ENCODE measurements at places on chromosomes 7 and 10.

DNA sequence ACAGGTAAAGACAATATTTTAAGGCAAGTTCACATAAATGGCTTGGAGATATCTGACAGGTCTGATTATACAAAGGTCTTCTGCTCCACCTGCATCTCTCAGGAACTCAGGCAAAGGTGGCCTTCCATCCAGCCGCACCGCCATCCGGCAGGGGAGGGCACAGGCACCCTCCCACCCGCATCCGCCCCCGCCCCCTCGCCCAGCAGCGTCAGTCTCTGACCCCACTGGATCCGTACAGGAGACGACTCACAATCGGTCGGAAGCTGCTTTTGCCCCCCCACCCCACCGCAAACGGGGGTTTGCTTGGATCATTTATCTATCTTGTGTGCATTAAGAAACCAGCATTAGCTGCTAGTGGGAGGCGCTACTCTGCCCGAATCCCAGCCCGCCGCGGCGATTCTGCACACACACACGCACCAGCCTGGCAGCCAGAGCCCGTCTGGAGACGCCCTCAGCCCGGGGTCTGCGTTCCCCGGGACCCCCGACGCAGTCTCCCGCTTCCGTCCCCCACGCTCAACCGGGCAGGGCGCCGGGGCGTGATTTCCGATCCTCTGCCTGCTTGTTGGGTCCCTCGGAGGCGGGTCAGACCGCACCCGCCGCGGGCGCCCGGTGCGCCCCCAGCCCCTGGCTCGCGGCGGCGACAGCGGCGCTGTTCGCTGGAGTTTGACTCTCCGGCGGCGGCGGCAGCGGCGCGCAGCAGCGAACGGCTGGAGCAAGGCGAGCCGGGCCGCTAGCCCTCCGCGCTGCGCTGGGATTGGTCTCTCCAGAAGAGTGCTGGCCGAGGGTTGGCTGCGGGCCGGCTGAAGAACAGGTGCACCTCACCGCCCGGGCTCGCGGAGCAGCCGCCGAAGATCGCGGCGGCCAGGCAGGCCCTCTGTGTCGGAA lies 820 bp upstream of the NRG3 start:
- DNase-seq: peak; percentile 73

DNA sequence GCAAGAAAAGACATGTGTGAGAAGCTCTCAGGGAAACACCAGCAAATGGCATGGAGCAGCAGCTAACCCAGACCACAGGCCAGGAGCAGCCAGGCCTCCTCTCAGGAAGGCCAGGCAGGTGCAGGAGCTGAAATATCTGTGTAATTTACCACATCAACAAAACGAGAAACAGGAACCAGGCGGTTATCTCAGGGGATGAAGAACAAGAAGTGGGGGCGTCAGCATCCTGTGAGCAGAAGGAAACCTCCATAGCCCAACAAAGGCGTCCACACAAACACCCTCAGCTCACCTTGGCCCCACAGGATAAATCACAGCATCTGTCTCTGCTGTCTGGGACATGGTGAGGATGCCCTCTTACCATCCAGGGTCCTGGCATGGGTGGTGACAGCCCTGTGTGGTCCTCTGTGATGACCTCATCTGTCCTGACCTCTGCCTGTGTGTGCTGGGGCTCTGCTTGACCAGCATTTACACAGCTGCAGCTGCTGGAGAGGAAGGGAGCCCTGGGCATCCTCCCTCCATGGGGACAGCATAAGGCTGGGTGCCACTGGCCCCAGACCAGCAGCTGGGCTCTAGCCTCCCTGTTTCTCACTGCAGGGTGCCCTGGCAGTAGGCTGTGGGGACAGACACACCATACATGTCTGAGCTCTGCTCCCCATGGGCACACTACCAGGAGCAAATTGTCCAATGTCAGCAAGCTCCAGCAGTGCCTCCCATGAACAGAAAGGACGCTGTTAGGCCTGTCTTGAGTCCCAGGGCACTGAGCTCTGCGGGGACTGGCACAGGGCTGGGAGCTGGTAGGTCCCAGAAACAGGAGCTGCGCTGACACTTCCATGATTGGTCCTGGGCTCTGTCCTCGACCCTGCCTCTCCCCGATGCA lies 34.6 kb downstream of the ANXA8 start:
- peak; percentile 74 for DNase-seq

DNA sequence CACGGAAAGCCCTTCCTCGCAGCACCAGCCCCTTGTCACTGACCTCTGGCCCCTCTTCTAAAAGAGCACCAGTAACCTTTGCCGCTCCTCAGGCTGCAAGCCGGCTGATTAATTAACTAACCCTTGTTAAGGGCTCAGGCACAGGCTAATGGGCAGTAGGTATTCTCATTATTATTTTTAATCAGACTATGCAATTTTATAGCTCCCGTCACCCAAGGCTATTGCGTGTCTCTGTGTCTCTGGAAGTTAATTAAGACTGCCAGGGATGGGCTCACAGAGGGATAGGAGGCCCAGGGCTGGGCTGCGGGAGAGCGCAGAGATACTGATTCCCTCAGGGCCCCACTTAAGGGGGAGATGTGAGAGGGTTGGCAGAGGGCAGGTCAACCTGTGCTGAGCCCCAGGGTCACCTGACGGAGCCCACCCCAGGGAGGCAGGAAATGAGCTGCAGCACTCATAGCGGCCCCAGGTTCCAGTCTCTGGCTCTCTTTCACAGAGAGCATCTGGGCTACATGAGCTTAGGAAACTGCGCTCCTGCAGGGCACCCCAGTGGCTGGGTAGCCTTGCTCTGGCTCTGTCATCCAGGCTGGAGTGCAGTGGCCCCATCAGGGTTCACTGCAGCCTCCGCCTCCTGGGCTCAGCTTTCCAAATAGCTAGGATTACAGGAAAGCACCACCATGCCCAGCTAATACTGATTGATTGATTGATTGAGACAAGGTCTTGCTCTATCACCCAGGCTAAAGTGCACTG lies 92.2 kb upstream of the LRRC4 start:
- DNase-seq: no peak

DNA sequence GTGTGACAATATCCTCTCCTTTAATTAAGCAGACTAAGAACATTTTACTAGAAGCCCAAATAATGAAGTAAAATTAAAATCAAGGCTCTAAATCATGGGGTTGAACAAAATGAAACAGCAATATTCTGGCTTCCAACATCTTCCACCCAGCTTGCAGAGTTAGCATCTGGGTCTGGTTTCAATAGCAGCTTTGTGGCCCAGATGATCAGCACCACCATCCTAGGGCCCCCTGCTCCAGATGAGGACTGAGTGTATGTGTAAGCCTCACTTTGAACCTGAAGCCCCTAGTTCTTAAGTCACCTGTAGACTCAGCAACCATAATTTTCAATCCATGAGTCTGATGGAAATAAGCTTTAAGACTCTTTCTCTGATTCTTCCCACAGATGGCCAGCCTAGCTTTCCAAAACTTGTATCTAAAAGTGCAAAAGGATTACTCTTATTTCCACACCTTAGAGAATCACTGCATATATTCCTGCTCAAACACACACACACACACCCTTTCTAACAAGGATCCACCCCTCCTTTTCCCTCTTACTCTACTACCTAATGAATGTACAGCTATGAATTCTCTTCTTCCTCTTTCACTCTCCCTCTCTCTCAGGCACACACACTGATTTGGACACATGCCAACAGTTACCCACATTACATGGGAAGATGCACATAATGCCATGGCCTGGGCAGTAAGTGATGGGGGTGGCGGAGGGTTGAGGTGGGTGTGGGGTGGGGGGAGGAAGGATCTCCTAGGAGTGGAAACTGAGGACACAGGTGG lies 3.5 kb downstream of the DENND11 start:
- no peak for DNase-seq

DNA sequence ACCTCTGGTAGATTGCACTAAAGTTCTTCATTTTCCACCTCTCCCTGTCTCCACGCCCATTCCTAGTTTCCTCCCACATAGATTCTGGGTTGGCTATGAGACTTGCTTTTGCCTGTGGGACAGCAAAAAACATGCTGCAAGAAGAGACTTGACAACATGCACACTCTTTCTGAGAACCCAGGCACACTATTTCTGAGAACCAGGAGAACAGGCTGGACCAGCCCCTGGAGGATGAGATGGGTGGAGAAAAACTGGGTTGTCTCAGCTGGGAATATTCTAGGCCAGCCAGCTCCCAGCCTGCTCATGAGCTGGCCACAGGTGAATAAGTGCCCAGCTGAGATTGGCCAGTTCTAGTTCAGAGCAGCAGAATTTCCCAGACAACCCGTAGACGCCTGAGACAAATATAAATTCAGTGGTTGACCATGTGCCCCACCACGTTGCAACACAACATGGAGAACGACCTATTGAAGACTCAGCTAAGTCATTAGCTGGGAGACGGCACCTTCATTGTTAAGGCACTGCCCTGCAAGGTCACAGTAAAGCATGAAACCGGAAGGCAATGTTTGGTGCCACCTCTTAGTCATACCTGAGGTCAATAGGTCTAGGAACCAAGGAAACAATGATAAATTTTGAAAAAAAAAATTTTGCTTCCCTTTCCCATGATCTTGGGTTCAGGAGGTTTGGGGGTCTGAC lies 92.7 kb upstream of the AKR1E2 start:
- no peak for DNase-seq

DNA sequence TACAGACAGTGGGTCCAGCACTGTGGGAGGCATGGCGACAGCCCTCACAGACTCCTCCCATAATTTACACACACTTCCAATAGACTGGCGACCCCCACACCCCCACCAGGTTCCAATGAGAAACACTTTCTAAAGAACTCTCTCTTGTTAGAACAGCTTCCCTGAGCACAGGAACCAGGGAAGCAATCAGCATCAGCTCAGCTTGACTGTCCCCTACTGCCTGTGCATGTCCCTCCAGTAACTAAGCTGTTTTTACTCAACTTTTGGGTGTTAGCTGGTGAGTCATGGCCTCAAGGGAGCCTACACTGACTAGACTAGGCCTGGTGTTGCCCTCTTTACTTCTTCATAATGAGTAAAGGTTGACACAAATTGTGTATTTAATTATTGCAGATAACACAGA lies 32.6 kb upstream of the HERPUD2 start:
- no peak for DNase-seq

- DNase-seq: no peak
These were observed 34.0 kb downstream of the INPP5F start for GRCh38 chr10:119759832-119760231.

- DNase-seq: no peak
These were observed 506.5 kb upstream of the MGMT start for GRCh38 chr10:128960517-128960916.

- DNase-seq: peak; percentile 22
These were observed at the start of gene SLC26A4 for GRCh38 chr7:107660381-107661080. TSS of gene SLC26A4 (plus strand) at chr7:107660828. CDS start at chr7:107661642, 814 bp downstream.

GRCh38 chr10:46251857-46252847 lies 34.6 kb upstream of the ANTXRL start:
- no peak for DNase-seq
